ENCODE measurements at places on chromosomes 11 and 22. TPM values are rescaled to one million over a fixed set of nuclear protein-coding genes. Genes with fewer than 3 reads are reported as not detected.

The KCNJ5 gene
- total RNA-seq: 3.8 TPM

- DNase-seq: no peak
Observed at GRCh38 chr11:11971906-11972547, 36.4 kb downstream of the DKK3 start.

The MS4A12 gene
- not detected for total RNA-seq

DNA sequence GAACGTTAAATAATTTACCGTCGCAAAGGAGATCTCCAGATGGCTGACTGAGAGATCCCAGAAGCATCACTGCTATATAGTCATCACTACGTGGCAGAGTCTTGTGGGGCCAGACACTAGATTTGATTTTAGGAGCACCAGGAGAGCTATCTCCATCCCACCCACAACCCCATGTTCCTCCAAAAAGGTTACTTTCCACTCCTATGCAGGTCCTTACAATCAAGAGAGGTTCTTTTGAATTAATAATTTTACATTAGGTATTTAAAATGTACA lies 19.4 kb downstream of the GUCY1A2 start:
- no peak for DNase-seq

The DNAJB7 gene
- not detected for total RNA-seq

DNA sequence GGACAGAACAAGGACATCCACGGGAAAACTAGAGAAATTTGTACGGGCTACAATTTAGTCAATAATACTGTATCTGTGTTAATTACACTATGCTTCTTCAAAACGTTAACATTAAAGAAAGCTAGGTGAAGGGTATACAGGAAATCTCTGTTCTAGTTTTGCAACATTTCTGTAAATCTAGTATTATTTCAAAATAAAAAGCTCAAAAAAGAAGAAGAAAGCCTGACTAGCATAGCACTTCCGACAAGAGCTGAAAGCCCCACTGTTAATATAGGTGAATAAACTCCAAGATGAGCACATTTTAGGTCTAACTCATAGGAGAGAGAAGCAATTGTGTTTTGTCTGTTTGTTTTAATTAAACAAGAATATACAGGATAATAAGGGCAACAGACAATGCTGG lies 299.7 kb downstream of the TTC28 start:
- DNase-seq: no peak

GRCh38 chr11:110077831-110078325 lies 15.3 kb upstream of the ZC3H12C start:
- no peak for DNase-seq

DNA sequence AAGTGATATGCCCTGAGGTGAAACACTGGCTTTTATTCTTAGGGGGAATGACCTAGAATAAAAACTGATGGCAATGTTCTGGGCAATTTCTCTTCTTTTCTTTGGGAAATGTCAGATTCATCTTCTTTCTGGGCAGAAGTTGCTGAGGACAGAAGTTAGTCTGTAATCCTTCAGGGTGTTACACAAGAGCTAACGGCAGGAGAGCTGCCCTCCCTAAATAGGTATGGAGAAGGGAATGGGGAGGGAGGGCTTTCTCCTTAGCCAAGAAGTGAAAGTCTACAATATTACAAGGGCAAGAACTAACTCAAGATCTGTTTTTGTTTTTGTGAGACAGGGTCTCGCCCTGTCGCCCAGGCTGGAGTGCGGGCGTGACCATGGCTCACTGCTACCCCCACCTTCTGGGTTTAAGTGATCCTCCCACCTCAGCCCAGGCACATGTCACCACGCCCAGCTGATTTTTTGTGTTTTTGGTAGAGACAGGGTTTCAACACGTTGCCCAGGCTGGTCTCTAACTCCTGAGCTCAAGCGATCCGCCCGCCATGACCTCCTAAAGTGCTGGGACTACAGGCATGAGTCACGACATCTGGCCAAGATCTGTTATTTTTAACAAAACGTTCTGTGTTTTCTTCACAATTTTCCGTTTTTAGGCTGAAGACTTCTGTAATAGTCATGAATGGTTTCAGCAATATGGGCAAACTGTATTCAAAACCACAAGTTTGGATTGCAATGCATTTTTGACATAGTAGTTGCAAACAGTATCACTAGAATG lies 7.2 kb downstream of the PIWIL4 start:
- no peak for DNase-seq

The CREB3L1 gene
- 59.3 TPM for total RNA-seq

GRCh38 chr11:7538031-7538430 lies 24.2 kb downstream of the PPFIBP2 start:
- no peak for DNase-seq

GRCh38 chr11:12905435-12905834 lies 103.7 kb upstream of the RASSF10 start:
- DNase-seq: no peak

The OR52H1 gene
- total RNA-seq: 0.32 TPM

DNA sequence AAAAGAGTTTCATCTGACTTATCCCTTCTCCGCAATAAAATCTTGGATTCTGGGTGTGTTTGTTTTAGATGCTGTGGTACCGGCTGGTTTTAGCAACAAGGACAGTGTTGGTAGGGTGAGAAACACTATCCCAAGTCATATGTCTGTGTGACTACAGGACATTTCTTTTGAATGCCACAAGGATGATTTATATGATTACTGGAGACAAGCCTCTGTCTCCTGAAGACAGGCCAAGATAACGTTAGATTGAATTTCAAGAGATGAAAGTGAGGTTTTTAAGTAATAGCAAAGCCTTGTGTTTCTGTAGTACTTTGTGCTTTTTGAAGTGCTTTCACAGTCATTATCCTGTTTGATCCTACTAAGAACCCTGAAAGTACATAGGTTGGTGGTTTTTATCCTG lies 101.6 kb downstream of the COMMD9 start:
- no peak for DNase-seq

The TSPAN32 gene
- 6.2 TPM for total RNA-seq
